ENCODE measurements at places on chromosomes 12 and 14.

DNA sequence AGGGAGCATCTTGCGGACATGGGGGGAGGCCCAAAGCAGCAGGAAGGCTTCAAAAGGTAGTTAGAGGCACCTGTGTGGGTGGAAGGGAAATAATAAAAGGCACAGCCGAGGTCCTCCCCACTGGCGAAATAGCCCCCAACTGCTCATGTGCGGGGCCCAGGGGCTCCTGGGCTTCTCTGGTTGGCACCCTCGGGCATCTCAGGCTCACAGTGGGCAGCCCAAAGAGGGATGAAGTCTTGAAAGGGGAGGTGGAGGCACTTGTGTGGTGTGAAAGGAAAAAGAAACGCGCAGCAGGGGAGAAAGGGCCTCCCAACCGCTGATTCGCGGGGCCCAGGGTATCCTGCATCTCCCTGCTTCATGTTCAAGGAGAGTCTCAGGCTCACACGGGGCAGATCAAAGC, 579.4 kb downstream of the ALG10 start:
- DNase-seq: no peak

- no peak for DNase-seq
Measured at GRCh38 chr14:50388256-50388931, 8.3 kb downstream of the CDKL1 start.

DNA sequence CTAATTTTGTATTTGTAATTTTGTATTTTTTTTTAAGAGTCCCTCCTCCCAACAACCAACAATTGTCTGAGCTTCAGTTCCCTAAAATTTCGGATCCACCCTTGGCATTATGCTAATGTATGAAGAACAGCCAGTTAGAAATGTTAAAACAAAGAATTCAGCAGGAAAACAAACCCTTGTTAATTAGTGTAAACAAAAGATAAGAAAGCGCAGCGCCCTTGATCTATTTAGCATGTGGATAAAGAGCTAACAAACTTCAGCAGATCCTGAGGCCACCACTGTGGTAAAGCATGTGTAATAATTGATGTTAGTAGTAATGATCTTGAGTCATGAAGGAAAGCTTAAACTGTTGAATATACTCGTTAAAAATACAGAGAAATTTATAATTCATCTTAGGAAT, 199.8 kb downstream of the TMX1 start:
- DNase-seq: no peak

- no peak for DNase-seq
Measured at GRCh38 chr12:3364661-3365462, 126.1 kb upstream of the PRMT8 start.

GRCh38 chr12:53159195-53159839, 21.2 kb upstream of the ZNF740 start:
- DNase-seq: peak; percentile 91

DNA sequence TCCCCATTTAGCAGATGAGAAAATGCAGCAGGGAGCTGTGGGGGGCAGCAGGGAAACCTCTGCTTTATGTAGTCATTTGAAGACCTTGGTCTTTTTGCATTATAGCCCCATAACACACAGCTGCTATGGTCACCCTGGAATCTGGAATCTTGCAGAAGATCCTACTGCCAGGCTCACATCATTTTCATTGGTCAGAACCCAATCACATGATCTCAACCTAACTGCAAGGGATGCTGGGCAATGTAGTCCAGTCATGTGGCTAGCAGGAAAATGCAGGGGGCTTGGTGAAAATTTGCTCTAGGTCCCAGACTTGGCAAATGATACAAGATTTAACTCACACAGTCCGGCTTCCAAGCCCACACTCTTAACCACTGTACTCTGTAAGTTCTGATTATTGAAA, 1028.7 kb downstream of the AACS start:
- DNase-seq: no peak

GRCh38 chr12:123938679-123939480, 33.8 kb downstream of the CCDC92 start:
- no peak for DNase-seq

DNA sequence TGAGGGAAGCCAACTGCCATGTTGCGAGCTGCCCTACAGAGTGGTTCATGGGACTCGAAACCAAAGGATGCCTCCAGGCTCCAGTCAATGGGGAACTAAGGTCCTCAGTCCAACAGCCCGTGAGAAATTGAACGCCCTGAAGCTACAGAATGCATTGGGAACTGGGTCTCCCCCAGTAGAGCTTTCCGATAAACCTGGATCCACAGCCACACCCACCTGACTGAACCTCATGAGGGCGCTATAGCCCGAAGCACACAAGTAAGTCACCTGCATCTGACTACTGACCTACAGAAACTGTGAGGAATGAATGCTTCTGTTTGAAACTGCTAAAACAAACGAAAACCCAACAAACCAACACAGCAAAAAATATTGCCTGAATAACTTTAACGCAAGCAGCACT, 1297.7 kb downstream of the AACS start:
- no peak for DNase-seq

DNA sequence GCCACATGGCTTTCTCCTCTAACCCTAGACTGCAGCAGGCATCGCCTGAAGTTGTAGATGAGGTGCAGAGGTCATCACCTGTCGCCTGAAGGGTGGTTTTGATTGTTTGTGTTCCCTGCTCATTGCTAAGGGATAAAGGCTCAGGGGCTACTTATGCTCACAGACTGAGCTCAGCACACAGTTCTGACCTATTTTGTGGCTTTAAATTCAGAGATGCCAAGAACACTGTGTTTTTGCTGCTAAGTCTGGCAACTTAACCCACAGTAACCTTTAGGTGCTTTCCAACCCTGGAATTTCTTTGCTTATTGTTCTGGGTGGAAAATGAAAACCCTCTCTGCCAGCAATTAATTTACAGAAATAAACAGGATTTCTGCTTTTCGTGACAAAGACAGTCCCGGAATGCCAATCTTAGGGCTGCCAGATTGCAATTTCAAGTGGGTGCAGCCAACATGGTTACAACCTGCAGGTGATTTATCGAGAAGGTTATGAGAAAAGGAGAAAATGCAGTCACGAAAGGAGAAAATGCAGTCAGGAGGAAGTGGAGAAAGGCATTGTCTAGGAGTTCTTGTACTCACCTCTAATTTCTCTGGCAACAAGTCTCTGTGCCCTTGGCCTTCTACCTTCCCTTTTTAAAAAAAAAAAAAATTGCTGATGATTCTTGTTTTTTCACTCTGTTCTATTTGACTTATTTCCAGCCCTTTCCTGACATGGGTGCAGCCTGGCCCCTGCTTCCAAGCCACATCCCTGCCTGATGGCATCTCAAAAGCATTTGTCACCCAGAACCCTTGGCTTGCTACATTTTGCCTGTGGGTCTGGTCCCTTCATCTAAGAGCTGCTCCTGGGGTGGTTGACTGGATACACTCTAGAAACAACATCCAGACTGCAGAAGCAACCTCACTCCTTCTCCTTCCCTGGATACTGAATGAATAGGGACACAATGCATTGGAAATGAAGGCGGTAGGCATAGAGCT, 23.3 kb downstream of the NPC2 start:
- DNase-seq: no peak

GRCh38 chr12:54338698-54339296, 13.9 kb downstream of the COPZ1 start:
- DNase-seq: no peak

- DNase-seq: no peak
Measured at GRCh38 chr14:98181241-98181640, 1090.8 kb downstream of the BCL11B start.

- DNase-seq: no peak
Measured at GRCh38 chr12:72191761-72192160, 80.4 kb upstream of the TRHDE start.

GRCh38 chr14:100143523-100143922, 15.9 kb downstream of the DEGS2 start:
- DNase-seq: no peak

DNA sequence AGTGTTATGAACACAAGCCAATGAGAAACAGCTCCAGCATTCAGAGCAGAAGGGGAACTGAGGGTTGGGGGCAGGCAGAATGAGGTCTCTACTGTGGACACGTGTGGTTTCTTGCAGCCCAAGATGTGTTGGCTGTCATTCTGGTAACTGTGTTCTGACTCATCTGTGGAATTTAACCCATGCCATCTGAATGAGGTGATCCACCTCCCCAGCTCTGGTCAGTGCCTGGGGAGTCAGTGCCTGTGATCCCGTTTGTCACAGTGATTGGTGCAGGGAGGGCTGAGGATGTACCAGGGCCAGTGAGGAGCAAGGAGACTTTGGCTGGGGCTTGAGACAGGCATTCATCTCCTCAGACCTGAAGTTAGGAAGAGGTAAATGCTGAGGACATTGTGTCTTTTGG, 216.8 kb downstream of the MSRB3 start:
- no peak for DNase-seq

- no peak for DNase-seq
Measured at GRCh38 chr14:60974090-60974651, 6.7 kb downstream of the TRMT5 start.

GRCh38 chr12:105724641-105725040, 394.1 kb downstream of the C12orf75 start:
- no peak for DNase-seq

DNA sequence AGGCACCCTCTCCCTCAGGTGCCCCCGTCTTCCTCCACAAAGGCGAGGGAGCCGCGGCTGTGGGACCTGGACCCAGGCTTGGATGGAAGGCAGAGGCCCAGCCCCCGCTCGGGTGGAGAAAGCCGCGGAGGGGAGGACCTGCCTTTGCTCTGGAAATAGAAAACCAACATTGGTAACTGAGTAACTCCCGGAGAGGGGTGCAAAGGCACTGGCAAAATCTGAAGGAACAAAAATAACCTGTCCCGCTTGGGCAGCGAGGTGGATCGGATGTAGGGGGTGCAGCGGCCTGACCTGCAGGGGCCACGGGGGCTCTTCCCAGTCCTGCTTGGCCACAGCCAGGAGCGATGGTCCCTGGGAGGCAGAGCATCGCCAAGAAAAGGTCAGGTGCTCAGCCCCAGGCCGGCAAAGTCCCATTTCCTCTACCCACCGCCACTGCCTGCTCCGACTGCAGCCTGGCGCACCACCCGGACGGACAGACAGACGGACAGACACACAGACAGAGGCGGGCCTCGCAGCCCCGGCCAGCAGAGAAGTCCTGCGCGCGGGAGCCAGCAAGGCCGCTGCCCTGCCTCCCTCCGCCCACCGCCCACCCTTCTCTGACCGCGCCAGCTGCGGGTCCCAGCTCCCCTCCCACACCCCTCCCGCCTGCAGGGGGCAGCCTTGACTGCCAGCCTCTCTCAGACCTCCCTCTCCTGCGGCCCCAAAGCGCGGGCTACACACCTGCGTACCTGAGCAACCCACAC, 21.4 kb upstream of the TMEM106C start:
- peak; percentile 50 for DNase-seq

- no peak for DNase-seq
Measured at GRCh38 chr12:93902736-93903562, 225.8 kb downstream of the CRADD start.

DNA sequence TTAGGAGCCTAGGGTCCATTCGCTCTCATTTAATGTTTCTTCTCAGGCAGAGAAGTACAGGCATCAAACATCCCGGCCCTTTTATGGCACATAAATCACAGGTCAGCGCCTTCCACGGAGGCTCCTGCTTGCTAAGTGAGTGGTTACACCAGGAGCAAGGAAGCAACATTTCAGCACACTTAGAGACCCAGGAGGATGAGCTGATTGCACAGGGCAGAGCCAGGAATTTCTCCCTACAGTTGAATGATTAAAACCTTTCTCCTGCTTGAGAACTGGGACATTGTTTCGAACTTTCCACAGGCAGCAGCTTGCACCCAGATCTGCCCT, 233.4 kb downstream of the SPTSSA start:
- DNase-seq: no peak

GRCh38 chr14:53306911-53307310, 153.8 kb upstream of the DDHD1 start:
- no peak for DNase-seq

GRCh38 chr14:91095178-91095577, 18.7 kb upstream of the DGLUCY start:
- no peak for DNase-seq

DNA sequence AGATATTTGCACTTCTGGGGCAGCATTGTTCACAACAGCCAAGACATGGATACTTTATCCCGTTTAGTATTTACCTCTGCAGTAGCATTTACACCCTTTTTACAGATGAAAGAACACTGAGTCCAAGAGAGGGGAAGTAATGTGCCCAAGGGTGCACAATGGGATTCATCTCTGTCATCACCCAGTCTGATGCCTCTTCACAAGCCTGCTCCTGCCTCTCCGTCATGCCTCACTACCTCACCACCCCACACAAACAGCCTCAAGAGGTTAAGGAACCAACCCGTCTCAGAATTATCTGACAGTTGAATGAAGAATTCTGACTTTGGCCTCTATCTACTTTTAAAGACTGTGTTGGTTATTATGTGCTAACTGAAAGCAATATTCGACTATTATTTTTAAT, 368.4 kb downstream of the ATP23 start:
- DNase-seq: no peak

DNA sequence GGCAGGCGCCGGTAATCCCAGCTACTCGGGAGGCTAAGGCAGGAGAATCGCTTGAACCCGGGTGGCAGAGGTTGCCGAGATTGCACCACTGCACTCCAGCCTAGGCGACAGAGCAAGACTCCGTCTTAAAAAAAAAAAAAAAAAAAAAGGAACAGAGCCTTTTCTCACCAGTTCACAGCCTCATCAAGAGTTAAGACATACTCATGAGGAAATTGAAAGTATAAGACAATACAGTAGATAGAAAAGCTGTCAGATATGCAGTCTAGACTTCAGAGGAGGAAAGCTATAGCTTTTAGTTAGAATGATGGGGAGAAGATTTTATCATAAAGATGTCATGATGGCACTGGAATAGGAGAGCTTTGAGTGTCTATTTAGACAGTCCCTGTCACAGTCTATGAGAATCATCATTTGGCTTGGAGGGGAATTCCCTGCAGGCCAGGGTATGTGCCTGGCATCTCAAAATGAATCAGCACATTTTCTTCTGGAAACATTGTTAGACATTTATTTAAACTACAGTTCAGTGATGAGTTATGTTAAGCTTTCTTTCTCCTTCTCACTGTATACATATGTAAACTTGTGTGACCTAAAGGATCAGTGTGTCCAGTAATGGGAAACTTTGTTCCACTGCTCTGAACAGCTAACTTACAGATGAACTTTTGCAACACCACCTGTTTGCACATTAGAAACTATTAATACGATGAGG, 2.9 kb upstream of the RAB35 start:
- DNase-seq: no peak

GRCh38 chr12:5758347-5758746, 186.7 kb downstream of the ANO2 start:
- DNase-seq: no peak

DNA sequence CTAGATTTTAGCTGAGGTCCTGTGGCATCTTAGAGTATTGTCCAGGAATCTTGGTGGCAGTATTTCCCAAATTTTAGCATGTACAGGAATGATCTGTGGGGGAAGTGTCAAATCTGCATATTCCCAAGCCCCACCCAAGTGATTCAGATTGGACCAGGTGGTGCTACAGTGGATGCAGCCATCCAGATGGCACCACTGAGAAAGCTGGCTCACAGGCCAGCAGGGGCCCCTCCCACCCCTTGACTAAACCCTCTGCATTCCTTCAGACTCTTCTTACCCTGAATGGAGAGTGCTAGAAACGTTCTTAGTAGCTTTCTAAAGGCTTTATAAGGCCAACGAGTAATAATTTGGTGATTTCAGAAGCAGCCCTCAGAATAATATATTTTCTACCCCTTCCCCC, 255.2 kb downstream of the NRXN3 start:
- no peak for DNase-seq

- DNase-seq: no peak
Measured at GRCh38 chr12:32558903-32559302, 120.2 kb upstream of the DNM1L start.

- no peak for DNase-seq
Measured at GRCh38 chr12:62192903-62193250, 67.3 kb upstream of the USP15 start.

GRCh38 chr12:49057888-49058287, 2.7 kb downstream of the KMT2D start:
- DNase-seq: no peak

- DNase-seq: no peak
Measured at GRCh38 chr12:1502831-1503230, 91.5 kb downstream of the FBXL14 start.

Data from activated CD4-positive, alpha-beta T cell treated with anti-CD3 and anti-CD28 coated beads, Interleukin-2, amount 50 U/mL, for 1 hour (primary cell).